SHP77 (cell line): ENCODE measurements at places on chromosomes 2 and 18.
A peak's percentile ranks its signal among the peaks of the same experiment; 100 is the strongest.

DNA sequence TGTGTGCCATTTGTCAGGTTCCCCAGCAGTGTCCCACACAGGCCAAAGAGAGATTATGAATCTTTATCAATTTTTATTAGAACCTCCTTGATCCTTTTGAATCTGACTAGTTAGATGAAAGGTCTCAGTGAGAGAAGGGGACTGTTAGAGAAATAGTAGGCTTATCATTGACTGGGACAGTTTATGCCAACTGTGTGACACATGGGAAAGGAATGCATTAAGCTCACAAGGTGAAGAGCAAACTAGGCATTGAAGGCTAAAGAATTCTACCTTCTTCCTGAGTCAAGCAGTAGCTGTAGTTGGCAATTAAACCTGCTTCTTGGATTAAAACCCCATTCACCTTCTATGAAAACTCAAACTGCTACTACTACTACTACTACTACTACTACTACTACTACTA, 389.6 kb upstream of the CDH19 start:
- DNase-seq = no peak

DNA sequence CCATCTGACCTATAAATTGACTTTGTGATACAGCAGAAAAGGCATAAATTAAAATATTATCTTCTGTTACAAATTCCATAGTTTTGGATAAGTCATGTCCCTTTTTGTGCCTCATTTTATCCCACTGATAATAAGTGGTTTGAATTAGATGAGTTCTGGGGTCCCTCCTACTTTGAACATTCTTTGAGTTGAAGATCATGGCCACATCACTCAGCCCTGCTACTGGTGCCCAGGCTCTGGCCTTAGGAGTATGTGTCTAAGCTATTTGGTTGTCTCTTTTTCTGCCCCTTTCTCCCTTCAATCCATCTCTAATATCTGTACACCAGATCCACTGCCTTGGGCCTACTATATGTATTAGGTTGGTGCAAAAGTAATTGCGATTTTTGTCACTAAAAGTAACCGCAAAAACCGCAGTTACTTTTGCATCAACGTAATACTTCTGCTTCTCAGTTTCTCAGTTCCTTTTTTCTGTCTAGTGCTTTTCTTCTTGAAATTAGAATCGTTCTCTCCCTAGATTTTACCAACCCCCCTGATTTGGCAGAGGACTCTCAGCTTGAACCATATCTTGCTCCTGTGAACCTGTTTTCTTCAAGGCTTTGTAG, 362.5 kb upstream of the TNP1 start:
- no peak for DNase-seq

GRCh38 chr18:32867330-32867729, 94.5 kb upstream of the KLHL14 start:
- DNase-seq = no peak

- DNase-seq = no peak
Measured at GRCh38 chr2:234324116-234324515, 172.8 kb downstream of the ARL4C start.

GRCh38 chr2:155690785-155691184, 641.7 kb downstream of the NR4A2 start:
- DNase-seq = no peak

- no peak for DNase-seq
Measured at GRCh38 chr2:189783451-189783926, 650 bp downstream of the ORMDL1 start.

DNA sequence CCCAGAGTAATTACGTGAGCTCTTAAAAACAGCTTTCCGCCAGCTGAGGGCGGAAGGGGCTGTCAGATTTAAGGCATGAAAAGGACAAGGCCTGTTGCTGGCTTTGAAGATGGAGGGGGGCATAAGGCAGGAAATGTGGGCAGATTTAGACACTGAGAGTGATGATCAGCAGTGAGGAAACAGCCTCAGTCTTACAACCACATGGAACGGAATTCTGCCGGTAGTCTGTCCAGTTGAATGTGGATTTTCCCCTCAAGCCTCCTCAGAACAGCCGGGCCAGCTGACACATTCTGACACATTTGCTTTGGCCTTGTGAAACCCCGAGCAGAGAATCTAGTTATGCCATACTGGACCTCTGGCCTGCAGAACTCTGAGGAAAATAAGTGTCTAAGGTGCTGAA, 16.6 kb downstream of the POLE4 start:
- no peak for DNase-seq

- no peak for DNase-seq
Measured at GRCh38 chr2:212832211-212833195, 293.9 kb upstream of the ERBB4 start.

- DNase-seq = no peak
Measured at GRCh38 chr18:8221452-8221851, 387.8 kb upstream of the RAB12 start.

- peak; percentile 82 for DNase-seq
Measured at GRCh38 chr2:235493775-235494715, at the start of gene AGAP1. Gene AGAP1 (plus strand): TSS chr2:235494043.

GRCh38 chr2:20401489-20401835, 45.4 kb upstream of the RHOB start:
- DNase-seq = no peak

GRCh38 chr2:196249860-196250259, 78.5 kb upstream of the STK17B start:
- no peak for DNase-seq

DNA sequence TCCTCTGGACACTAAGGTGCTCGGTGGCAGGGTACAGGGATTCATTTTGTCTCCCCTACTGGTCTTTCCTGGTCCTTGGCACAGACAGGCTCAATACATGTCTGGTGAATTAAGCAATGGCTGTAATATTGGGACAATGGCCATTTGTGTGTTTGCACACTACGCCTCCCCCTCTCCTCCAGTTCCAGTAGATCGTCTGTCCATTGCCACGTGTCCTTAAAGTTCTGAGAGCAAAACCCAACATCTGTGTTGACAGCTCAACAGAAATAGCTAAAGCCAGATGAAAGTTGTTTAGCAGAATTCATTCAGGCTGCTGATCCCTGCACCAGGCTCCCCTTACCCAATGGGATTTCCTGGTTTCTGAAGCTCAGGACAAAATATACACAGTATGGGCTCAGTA, 9.0 kb upstream of the FABP1 start:
- DNase-seq = no peak

- no peak for DNase-seq
Measured at GRCh38 chr18:45084206-45084605, 403.5 kb downstream of the SETBP1 start.

GRCh38 chr2:210445116-210445707, 31.3 kb downstream of the LANCL1 start:
- DNase-seq = peak; percentile 17

- no peak for DNase-seq
Measured at GRCh38 chr2:223944166-223944702, 901 bp downstream of the WDFY1 start.
